ENCODE measurements at places on chromosomes 12 and 14.

DNA sequence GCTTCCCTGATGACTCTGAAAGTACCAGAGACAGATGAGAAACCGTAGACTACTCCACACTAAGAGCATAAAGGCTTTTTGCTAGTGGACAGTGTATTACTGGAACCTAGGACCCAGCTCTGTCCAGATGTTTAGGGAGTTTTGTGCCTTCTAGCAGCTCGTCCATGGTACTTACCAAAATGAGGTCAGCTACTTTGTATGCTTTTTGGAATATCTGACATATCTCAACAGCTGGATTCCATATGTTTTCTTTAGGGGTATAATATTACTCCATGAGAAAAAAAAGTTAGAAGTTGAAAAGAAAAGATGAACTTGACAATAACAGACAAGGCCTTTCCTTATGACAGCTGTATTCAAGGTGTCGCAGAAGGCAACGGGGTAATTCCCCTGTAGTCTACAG is 32.1 kb upstream of the FRMD6 start:
- no peak for DNase-seq

DNA sequence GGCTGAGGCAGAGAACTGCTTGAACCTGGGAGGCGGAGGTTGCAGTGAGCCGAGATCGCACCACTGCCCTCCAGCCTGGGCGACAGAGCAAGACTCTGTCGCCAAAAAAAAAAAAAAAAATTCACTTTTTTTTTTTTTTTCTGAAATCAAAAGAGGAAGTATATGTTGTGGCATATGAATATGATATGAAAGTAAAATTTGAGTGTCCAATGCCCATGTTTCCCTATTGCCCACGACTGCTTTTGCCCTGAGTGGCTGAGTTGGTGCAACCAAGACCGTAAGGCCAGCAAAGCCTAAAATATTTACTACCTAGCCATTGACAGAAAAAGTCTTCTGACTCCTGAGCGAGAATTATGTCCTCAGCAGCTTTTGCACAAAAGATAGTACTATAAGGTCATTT is 101.7 kb upstream of the PARP11 start:
- no peak for DNase-seq

- DNase-seq = no peak
Observed at GRCh38 chr12:18339633-18340032, 78.3 kb downstream of the PIK3C2G start.

DNA sequence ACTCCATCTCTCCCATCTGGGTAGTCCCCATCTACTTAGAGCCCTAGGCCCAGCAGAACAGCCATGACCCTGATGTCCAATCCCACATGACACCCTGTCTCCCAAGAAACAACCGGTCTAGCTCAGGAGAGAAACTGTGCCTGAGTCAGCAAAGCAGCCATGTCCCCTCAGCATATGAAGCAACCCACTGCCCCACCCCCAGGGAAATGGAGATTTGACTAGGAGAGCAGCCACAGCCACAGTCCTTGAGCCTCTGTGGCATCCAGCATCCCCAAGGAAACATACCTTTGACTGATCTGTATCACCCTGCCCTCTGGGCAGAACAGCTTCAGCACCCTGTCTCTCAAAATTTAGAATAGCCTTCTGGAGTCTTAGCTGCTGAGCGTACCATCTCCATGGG is 641.9 kb upstream of the FBXO33 start:
- no peak for DNase-seq

GRCh38 chr12:43331935-43332334 is 220.1 kb downstream of the ADAMTS20 start:
- no peak for DNase-seq

DNA sequence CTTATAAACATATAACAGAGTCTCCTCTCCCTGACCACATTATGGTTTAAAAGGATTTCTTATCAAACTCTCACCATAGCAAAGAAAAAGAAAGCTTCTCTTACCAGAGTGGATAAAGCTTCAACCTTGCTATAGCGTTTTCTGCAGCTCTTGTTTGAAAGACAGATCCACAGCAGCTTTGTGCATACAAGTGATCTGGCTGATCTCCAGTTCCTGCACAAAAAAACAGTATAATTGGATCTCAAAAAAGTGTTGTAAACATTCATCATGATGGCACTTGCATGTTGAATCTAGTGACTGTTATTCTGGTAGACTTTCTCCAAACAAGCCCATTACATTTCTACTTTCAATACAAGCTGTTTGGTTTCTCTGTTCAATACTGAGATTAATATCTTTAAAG is 178.9 kb upstream of the MGAT4C start:
- no peak for DNase-seq
